ENCODE measurements at places on chromosomes 16 and 17. TPM values are rescaled to one million over a fixed set of nuclear protein-coding genes. Genes with fewer than 3 reads are reported as not detected.

MTSS2 gene
- 63.4 TPM for total RNA-seq

CCL18 gene
- 2.3 TPM for total RNA-seq

TNFRSF17 gene
- total RNA-seq: not detected

GRCh38 chr17:49928837-49929475, 40.0 kb upstream of the DLX4 start:
- no peak for DNase-seq

DNA sequence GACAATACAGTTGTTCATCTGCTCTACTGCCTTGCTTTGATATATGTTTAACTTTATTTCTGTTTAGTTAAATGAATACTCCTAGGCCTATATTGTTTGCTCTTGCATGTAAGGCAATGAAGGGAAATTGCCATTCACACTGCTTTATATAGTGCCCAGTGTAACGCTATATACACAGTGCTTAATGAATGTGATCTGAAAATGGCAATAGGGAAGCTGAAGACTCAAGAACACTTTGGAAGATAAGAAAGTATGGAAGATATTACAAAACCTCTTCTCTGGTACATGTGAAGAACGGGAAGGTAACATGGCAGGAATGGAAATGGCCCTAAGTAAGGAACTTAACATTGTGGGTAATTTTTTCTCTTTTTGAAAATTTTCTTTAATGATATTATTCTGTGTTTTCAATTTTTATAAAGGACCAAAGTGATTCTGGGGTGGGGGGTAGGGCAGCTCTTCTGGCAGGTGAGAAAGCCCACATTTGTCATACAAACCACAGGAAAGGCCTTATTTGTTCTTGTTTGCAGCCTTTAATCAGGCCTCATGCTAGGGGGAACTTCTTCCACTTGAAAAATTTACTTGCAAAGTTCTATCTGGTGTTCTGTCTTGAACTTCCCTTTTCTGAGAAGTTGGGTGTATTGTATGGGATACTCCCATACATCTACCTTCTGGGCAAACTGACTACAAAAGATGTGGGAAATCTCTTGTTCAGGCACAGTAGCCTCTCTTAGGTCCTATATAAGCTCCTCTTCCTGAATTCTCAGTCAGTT, 100.8 kb upstream of the CORO6 start:
- no peak for DNase-seq

GRCh38 chr16:920717-921116, 50.1 kb downstream of the LMF1 start:
- DNase-seq: no peak

GRCh38 chr16:4679156-4679849, 14.1 kb upstream of the NUDT16L1 start:
- DNase-seq: no peak

DNA sequence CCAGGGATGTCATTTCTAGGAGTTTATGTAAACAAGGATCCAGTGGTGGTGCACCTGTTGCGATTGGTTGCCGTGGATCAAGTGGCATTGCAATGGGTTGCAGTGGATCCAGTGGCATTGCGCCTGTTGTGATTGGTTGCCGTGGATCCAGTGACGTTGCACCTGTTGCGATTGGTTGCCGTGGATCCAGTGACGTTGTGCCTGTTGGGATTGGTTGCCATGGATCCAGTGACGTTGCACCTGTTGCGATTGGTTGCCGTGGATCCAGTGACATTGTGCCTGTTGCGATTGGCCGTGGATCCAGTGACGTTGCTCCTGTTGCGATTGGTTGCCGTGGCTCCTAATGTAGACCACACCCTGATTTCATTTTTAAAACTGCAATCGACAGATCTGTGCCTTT, 56.2 kb upstream of the CRISPLD2 start:
- DNase-seq: no peak

DNA sequence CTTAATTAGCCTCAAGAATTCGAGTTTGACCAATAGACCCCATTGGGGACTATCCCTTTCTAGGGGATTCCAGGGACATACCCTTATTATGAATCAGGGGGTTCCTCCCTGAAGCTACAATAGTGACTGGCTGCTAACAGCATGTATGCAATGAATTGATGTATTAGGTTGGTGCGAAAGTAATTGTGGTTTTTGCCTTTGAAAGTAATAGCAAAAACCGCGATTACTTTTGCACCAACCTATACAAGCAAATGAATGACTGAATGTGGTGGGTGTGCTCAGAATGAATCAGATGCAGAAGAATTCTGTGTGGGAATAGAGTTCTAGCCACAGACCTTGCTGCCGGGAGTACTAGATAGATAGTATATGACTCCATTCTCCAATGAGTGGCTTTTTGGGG, 76.7 kb downstream of the HLF start:
- DNase-seq: no peak
